CD4-positive, alpha-beta memory T cell (primary cell): ENCODE measurements at places on chromosomes 1 and 21.

GRCh38 chr1:177864538-177865305 is 105.1 kb downstream of the SEC16B start:
- no peak for DNase-seq

DNA sequence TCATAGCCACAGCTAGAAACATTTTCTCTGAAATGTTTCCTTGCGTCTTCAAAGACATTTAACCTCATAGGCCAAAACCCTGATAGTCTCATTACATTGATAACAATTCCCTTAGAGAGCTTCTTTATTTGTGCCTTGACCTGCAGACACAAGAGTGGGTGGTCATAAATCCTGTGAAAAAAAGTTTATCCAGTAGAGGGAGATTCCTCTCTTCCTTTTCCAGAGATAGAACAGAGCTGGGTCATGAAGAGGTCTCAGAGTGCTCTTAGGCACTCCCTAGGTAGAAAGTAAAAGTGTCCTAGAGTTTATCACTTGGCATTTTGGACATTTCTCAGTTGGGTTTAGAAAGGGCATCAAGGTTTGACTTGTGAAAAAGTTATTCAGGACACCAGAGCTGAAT is 426.1 kb downstream of the NUF2 start:
- no peak for DNase-seq

DNA sequence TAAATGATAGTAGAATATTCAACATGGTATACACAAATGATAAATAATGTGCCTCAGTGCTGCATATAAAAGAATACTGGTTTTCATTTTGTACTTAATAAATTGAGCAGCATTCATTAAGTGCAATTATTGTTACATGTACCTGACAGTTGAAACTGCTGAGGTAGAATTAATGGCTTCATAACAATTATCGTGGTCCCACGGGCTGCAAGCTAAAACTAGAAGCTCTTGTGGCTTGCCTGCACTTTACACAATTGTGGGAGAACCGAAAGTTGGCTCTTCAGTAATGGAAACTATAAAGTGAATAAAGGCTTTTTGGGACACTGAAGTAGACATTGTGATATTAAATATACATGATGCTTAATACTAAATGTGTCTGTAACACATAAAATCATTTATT is 23.2 kb downstream of the INSL5 start:
- no peak for DNase-seq

- DNase-seq = no peak
Measured at GRCh38 chr1:230087028-230087716, 20.1 kb downstream of the GALNT2 start.

GRCh38 chr1:195345149-195345548 is 1263.1 kb downstream of the KCNT2 start:
- DNase-seq = no peak

DNA sequence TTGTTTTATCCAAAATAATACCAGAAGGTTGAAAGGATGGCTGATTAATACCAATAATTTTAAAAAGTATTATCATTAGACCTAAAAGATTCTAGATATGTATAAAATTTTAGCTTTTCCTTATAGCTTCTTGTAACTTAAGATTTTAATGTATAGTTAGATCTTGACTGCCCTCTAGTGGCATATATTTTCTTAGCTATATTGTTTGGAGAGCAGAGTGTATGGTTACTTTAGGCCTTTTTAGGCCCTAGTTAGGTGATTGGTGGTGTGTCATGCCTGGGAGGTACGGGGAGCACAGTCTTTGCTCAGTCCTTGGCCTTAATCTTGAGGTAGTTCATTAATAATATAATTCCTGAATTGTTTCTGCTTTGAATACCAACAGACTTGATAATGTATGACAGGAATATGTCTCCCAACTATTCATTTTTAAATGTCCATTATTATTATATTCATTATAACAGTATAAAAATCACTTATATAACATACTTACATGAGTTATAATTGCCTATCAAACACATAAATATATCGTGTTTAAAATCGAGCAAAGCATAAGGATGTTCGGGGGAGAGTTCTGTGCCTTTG is 328.4 kb downstream of the ZP4 start:
- peak; percentile 39 for DNase-seq

GRCh38 chr1:53413175-53414001 is 45.8 kb upstream of the DMRTB1 start:
- DNase-seq = peak; percentile 69

GRCh38 chr1:3034162-3034561 is 12.9 kb downstream of the ACTRT2 start:
- DNase-seq = no peak

GRCh38 chr1:230248889-230249270 is 177.3 kb downstream of the PGBD5 start:
- DNase-seq = no peak

- no peak for DNase-seq
Measured at GRCh38 chr1:116133696-116134475, 22.7 kb downstream of the MAB21L3 start.

DNA sequence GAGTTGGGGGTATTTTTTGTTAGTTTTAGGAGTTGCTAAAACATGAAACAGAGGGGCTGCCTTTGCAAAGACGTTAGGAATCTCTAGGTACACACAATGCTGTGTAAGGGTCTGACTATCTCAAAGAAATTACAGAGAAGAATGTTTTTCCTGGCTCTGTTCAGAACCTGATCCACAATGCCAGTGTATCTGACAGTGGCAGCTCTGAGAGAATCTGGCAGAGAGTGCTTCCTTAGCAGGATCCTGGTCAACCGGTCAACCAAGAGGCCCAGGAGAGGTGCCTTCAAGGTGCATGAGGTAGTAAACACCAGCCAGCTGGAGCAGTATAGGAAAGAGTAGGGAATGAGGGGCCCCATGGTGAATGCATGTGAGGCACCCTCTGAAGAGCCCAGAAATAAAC is 40.9 kb upstream of the RGS1 start:
- no peak for DNase-seq

GRCh38 chr1:174954073-174954460 is 45.7 kb upstream of the CACYBP start:
- DNase-seq = no peak

- no peak for DNase-seq
Measured at GRCh38 chr1:180232521-180233043, 2.5 kb downstream of the LHX4 start.

- no peak for DNase-seq
Measured at GRCh38 chr1:85344256-85344694, 67.8 kb upstream of the BCL10 start.

- DNase-seq = no peak
Measured at GRCh38 chr1:4590756-4591155, 63.7 kb upstream of the AJAP1 start.

DNA sequence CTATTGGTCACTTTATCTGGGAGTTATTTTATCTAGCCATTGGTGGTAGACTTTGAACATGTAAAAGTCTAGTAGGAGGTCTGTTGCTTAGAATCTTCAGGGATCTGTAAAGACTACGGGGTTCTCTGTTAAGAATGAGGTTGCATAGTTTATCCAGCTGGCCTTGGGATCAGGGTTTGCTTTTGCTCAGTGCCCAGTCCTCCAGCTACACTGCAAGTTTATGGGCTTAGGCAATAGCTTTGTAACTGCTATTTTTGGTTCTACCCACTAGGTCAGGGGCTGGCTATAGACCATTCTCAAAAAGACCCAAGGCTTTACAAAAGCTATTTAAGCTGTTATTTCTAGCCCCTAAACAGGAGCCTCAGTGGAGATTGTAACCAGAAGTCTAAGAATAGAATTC is 9.8 kb downstream of the SH3GLB1 start:
- no peak for DNase-seq

- DNase-seq = no peak
Measured at GRCh38 chr1:80054129-80054528, 1047.6 kb upstream of the ADGRL4 start.

DNA sequence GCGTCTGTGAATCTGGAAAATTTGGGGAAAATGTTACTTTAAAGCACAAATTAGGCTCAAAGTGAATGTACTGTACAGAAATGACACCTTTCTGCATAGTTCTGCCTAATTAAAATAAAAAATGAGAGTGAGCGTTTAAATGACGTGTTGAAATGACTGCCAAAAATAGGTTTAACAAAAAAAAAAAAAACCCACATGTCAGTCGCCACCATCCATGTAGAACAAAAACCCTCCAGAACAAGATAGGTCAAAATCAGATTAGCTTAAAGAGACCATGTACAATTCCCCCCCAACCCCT is 745 bp downstream of the PARP1 start:
- no peak for DNase-seq

DNA sequence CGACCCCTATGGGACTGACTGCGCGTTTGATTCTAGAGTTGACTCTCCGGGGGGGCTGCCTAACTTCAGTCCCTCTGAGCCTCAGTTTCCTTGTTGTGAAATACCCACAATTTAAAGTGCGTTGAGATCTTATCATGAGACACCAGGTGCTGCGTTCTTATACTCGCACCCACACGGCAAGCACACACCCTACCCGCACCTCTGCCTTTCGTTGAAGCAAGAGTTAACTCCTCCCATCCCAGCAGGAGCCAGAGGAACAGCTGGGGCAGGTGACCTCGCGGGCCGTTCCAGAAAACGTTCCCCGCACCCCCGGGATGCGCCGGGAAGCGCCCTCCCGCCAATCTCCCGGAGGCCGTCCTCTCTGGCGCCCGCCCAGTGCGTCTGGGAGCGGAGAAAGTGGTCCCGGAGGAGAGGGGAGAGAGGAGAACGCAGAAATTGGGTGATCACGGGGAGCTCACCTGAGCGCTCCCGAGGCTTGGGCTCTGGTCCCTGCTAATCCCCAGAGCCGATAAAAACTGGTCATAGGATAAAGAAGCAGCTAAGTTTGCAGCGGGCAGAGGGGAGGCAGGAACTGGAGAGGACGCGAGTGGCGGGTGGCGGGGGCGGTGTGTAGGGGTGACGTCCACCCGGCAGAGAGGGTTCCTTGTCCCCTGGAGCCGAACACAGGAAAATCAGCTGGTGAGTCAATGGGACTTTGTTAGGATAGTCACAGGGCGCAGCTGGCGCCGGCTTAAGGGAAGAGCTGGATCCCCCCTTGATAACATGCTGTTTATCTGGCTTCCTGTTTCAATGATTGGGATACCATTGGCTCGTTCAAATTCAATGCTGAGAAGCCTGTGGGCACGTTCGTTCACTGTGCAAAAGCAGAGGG is 869 bp downstream of the NAV1 start:
- no peak for DNase-seq

GRCh38 chr1:7262611-7263010 is 477.4 kb downstream of the CAMTA1 start:
- DNase-seq = no peak

- DNase-seq = no peak
Measured at GRCh38 chr1:112937495-112937894, 18.5 kb downstream of the SLC16A1 start.

- no peak for DNase-seq
Measured at GRCh38 chr1:156586892-156587477, 4.6 kb upstream of the NAXE start.

DNA sequence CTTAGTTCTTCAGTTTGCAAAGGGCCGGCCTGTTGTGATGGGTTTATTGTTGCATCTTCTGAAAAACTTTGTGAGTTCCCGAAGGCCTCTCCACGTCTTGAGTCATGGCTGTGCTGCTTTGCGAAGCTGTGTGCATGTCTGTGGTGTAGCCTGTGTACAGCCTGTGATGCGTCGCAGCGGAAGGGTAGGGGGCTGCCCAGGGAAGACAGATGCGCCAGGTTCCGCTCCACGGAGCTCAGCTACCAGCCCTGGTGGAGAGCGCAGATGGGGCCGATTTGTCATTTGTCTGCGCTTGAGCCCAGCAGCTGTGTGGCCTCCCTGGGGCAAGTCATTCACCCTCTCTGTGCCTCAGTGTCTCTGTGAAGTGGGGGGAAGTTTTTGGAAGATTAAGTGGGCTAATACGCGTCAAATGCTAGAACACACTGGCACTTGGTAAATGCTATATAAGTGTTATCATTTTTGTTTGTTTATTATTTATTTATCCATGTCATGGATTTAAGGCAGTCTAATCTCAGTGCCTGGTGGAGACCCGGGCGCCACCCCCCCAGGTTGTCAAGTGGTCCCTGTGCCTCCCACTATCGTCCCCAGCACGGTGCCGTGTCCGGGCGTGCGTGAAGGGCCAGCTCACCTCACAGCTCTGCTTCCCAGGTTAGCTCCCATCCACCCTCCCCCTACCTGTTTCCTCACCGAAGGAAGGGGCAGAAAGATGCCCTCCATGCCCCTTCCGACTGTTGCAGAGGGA is 8.4 kb downstream of the PDE9A start:
- DNase-seq = no peak

- DNase-seq = no peak
Measured at GRCh38 chr1:168923521-168924136, 182.9 kb upstream of the ATP1B1 start.

DNA sequence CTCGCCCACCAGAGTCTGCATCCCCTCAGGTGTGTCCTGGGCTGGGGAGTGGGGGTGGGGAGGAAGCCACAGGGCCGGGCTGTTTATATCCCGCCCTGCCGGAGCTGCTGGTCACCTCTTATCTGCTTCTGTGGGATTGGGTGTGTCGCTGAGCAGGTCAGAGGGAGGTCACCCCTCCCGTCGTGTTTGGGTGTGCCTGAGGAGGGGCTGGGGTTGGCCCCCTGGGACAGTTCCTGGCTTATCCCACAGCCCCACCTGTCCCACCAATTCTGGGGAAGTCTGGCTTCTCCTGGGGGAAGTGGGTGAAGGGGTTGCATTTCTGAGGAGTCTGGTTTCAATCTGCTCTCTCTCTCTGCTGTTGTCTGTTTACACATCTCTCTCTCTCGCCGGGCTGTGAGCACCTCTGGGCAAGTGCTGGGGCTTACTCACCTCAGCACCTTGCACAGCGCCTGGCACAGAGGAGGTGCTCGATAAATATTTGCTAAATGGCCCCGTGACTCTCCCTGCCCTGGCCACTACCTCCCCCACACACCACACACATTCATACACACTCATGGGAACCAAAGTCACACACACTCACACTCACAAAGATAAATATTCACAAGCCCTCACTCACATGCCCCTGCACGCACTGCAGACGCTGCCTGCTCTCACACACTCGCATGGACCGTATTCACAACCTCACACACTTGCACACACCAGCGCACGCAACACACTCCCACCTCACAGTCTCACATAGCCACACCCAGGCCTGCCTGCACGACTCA is 8.3 kb downstream of the ELF3 start:
- no peak for DNase-seq

- DNase-seq = peak; percentile 72
Measured at GRCh38 chr1:25549273-25550154, 6.1 kb downstream of the LDLRAP1 start.

GRCh38 chr1:27436204-27437159 is 44.1 kb downstream of the GPR3 start:
- DNase-seq = peak; percentile 43

- no peak for DNase-seq
Measured at GRCh38 chr1:228853191-228853590, 117.9 kb downstream of the RHOU start.

- no peak for DNase-seq
Measured at GRCh38 chr1:176939993-176940392, 224.5 kb downstream of the ASTN1 start.
